NCI-H1417 (cell line): ENCODE measurements at places on chromosomes 1 and 21.

DNA sequence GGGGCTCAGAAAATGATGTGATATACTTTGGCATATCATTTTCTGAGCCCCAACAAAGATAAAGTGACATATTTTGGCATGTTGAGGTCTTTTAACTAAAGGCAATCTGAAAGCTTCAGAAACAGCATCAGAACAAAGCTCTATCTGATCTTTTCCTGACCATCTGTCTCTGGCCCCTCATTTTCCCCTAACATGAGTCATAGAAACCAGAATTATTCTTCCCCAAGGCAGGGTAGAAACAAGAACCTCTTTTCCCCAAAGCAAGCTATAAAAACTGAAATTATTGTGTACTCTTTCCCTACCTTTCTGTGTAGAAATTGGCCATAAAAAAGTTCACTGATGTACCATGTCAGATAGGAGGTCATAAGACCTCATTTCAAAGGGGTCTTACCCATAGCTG is 48.7 kb upstream of the PLA2G4A start:
- DNase-seq, result no peak

GRCh38 chr1:177783051-177783450 is 186.8 kb downstream of the SEC16B start:
- no peak for DNase-seq

- DNase-seq, result no peak
These were observed 56.4 kb downstream of the KIRREL1 start for GRCh38 chr1:158049853-158050252.

- DNase-seq, result no peak
These were observed 67.2 kb downstream of the BACE2 start for GRCh38 chr21:41235201-41235600.

GRCh38 chr1:184143449-184143848 is 91.9 kb downstream of the TSEN15 start:
- no peak for DNase-seq

DNA sequence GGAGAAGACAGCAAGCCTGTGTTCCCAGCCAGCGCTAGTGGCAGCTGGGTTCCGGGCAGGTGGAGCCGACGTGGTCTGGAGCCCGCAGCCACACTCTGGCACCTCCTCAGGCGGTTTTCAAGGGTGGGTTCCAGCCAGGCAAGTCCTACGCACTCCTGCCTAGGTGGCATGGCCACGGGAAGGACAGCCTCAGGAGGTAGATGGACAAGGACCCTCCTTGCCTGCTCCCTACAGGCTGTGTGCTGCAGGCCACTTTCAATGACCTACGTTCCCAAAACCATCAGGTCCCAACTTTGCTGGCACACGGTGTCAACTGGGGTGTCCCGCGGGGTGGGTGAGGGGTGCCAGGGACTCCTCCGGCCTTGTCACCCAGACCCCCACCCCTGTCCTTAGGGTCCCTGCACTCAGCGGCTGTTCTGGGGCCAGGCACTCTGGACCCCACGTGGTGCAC is 6.7 kb upstream of the PTGER3 start:
- no peak for DNase-seq
